ENCODE measurements at places on chromosomes 5 and 9.
A peak's percentile ranks its signal among the peaks of the same experiment; 100 is the strongest.

- DNase-seq, result no peak
Measured at GRCh38 chr5:140881889-140882590, at the start of gene PCDHA13. PCDHA13 (plus strand) TSS chr5:140882124; CDS start chr5:140882269, 145 bp downstream.

- no peak for DNase-seq
Measured at GRCh38 chr5:89083791-89084190, 200.8 kb upstream of the MEF2C start.

GRCh38 chr5:67182301-67182790 is 14.3 kb downstream of the CD180 start:
- peak; percentile 52 for DNase-seq

DNA sequence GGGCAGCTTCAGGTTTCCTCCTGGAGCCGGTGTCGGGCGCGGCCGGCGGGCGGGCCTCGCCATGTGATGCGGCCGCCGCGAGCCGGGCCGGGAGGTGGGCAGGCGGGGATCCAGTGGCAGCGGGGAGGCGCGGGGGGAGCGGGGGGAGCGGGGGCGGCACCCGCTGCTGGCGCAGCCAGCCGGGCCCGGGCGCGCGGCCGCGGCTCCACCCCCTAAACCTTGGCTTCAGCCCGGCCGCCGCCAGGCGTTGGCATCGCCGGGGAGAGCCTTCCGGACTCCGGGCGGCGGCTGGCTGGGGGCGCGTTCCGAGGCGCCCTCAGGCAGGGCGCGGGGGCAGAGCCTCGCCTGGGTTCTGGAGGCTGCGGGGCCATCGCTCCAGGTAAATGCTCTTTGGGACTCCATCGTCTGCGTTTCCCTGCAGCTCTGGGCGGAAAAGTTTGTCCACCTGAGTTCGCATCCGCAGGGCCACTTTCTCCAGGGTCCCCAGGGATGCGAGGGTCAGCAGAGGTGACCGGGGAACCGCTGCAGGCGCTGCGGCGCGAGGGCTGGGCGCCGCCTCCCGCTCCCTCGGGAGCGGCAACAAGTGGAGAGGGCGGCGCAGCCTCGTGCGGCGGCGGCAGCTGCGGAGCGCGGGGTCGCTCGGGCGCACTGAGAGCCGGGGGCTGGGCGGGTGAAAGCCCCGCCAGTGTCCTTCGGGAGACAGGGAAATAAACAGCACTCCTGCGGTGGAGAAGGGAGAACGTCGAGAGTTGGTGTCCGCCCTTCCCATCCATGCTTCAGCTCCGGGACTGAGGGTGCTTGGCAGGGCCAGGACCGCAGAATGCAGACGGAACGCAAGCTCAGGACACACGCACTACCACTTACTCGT is at the start of gene ARHGEF28:
TSS of gene ARHGEF28 (plus strand) at position 253 of the 868 bp plus-strand sequence. CDS start 58,656 bp downstream, outside the sequence.
- DNase-seq, result peak; percentile 17

DNA sequence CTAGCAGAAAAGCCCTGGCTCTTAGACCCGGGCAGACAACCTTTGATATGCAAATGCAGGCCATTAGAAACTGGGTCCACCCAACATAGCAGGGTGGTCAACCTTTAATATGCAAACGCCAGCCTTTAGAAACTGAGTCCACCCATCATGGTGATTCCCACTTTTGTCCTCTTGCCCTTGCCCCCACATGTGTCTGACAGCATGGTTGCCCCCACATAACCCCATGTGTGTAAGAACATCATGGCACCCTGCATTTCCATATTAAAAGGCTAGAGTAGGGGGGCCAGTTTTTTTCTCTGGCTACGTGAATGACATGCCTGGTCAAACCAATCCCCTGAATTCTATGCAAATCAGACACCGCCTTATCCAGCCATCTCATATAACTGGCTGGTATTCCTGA is 273.2 kb upstream of the PRDM9 start:
- DNase-seq, result no peak

DNA sequence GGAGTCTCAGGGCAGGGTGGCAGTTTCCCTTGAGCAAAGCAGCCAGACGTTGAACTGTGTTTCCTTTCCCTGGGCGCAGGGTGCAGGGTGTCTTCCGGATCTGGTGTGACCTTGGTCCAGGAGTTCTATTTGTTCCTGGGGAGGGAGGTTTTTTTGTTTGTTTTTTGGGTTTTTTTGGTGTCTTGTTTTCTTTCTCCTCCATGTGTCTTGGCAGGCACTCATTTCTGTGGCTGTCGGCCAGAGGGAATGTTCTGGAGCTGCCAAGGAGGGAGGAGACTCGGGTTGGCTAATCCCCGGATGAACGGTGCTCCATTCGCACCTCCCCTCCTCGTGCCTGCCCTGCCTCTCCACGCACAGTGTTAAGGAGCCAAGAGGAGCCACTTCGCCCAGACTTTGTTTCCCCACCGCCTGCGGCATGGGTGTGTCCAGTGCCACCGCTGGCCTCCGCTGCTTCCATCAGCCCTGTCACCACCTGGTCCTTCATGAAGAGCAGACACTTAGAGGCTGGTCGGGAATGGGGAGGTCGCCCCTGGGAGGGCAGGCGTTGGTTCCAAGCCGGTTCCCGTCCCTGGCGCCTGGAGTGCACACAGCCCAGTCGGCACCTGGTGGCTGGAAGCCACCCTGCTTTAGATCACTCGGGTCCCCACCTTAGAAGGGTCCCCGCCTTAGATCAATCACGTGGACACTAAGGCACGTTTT is 3.5 kb upstream of the PHYHD1 start:
- DNase-seq, result peak; percentile 71

DNA sequence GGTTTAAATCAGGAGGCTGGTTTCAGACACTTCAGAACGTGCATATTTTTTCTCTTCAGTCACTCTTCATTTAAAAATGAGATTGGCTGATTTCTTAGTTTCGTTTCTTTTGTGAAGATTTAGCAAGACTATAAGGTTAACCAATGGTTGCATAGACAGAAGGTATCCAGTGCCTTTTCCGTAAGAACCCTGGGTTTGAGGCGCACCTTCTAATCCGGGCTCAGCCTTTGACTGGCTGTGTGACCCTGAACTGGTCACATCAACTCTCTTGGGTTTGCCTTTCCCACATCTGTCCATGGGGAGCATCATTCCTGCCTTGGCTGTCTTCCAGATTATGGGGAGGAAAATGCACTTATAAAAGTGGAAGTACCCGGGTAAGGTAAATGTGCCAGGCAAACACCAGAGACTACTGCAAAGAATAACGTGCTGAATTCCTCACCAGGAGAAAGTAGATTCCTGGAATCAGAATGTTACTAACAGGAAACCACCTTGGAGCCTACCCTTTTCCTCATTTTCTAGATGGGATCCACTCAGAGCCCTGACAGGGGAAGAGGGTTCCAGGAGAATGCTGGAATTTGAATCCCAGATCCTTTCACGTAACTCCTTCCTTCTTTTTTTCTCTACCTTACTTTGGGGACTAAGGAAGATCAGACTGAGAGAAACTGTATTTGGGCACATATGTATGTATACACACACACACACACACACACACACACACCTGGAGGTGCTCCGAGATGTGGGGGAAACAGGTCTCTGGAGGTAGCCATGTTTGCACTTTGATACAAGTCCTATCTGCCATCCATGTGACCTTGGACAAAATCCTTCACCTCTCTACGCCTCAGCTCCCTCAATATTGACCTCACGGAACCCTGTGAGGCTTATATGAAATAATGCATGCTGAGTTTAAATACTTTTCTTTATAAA is 6.8 kb downstream of the HAND1 start:
- DNase-seq, result no peak

- no peak for DNase-seq
Measured at GRCh38 chr5:32520356-32520755, 65.0 kb upstream of the SUB1 start.

- no peak for DNase-seq
Measured at GRCh38 chr5:124663101-124663506, 83.3 kb downstream of the ZNF608 start.

DNA sequence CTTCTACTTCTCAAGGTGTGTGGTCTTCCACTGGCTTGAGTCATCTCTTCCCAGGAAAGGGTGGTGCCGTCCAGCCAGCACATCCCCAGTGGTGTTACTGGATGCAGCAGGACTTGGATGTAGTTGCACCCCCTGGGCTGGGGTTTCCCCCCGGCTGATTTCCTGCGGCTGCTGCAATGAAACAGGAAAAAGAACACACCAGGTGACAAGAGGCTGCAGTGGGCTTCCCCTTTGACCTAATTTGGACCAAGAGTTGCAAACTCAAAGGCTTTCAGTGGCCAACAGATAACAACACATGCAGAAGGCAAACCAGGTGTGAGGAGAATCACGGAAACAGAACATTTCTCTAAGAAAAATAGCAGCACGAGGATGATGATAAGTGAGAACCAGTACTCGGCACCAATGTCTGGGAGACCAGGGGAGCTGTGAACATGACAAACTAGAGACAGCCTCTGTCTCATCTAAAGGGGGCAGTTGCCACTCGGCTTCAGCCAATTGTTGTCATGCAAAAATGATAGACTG is 83.7 kb downstream of the PDE6A start:
- no peak for DNase-seq

- DNase-seq, result peak; percentile 74
Measured at GRCh38 chr5:149434162-149435014, 55.3 kb upstream of the IL17B start.

DNA sequence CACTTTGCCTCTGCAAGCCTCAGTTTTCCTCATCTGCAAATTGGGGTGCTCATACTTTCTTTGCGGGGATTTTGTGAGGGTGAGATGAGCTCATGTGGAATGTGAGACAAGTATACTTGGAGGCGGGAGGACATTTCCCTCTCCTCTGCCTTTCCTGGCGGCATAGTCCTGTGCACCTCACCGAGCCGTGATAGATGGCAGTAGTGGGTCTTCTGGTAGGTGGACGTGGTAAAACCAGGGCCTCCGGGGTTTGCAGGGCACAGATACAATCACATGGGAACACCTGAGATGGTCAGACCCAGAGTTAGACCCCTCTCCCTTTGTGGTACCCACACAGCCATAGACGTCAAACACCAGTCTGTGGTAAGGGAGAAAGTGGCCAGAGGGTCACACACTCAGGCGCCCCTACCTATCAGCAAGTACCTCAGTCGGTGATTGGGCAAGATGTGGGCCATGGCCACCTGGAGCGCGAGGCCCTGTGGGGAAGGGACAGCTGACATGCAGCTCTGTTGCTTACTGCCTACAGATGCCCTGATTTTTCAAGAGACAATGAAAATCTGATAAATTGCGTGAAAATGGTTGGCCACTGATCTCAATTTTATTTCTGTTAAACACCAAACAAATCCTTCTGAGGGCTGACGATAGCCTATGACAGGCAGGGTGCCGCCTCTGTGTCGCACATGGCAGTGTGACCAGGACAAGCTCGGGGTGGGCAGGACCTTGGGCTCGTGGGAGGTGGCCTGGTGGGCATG is 9.9 kb downstream of the ERGIC1 start:
- DNase-seq, result no peak
